NCI-H1930 (cell line): ENCODE measurements at places on chromosomes 2 and 18.
A peak's percentile ranks its signal among the peaks of the same experiment; 100 is the strongest.

- peak; percentile 85 for DNase-seq
These were observed 1.1 kb upstream of the CDH2 start for GRCh38 chr18:28177828-28178635.

DNA sequence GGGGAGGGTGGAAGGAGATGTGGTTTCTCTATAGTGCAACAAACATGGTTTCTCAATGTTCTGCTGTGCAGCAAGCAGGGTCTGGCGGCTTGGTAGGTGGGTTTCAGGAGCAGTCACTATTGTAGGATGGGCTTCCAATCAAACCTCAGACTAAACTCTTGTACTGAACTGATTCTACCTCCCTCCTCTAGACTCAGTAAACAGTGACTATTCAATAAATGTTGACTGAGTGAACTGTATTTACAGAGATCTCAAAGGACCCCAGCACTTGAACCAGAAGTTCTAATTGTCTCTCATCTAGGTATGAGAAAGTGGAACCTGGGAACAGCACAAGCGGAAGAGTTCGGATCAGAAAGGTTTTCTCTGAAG, 26.8 kb upstream of the CYP27A1 start:
- no peak for DNase-seq

- DNase-seq = no peak
These were observed 5.4 kb downstream of the METTL21A start for GRCh38 chr2:207619764-207620203.

GRCh38 chr18:40956213-40956612, 998.8 kb upstream of the PIK3C3 start:
- DNase-seq = no peak

- no peak for DNase-seq
These were observed 62.0 kb upstream of the WDR75 start for GRCh38 chr2:189379287-189379630.

- DNase-seq = no peak
These were observed 22.6 kb upstream of the TMEM247 start for GRCh38 chr2:46456789-46457188.

DNA sequence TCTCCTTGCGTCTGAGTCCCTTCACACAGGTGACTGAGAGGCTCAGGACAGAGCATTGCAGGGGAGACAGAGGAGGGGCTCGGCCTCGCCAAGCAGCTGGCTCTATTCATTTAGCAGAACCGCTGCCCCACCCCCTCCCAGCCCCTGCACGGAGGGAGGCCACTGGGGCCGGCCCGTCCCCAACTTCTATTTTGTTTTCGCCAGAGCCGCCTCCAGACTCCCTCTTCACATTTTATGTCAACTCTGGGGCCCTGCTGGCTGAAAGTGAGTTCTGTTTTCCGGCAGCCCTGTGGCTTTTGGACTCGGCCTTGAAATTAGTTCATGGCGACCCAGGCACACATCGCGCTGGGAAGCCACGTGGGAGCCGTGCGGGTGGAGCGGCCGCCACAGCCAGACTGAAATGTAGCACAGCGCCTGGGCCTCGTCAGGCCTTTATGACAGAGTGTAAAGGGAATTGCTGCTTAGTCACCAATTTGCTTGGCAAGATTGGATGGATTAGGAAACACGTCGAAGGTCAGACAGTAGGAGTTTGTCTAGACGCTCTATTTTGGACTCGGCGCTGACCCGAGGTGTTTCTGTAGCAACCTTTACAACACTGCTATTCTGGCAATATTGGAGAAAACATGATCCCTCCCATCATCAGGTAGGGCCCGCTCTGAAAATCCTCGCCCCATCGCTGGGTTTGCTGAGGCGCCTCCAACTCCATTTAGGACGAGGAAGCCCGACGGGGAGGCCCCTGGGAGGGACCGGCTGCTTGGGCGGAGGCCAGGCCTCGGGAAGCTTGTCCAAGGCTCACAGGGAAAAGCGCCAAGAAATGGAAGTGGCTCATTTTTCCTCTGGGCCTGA, 90.7 kb upstream of the CTDP1 start:
- no peak for DNase-seq

DNA sequence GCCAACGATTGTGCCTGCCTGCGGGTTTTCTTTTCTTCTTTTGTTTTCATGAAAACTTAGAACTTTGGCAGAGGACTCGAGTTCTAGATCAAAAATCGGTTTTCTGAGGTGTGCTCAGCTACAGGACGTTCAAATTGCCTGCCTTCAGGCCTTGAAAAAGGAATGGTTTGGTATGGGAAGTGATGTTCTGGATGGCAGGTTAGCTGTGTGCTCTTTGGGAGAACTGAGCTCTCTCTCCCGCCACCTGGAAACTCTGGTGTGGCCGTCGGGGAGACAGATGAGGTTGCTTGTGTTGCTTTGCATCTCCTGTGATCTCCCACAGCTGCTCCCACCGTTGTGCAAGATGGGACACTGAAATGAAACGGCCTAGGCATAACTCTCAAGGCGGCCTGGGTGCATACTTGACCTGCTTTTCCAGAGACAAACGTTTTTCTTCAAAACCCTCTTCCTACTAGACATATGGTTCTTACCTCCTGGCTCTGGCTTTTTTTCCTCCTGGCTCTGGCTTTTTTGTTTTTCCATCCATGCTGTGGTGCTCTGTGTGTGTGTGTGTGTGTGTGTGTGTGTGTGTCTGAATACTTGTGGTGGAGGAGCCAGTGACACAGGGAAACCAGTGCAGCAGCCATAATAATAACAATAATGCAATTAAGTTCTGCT, 2.0 kb downstream of the FMNL2 start:
- DNase-seq = no peak

DNA sequence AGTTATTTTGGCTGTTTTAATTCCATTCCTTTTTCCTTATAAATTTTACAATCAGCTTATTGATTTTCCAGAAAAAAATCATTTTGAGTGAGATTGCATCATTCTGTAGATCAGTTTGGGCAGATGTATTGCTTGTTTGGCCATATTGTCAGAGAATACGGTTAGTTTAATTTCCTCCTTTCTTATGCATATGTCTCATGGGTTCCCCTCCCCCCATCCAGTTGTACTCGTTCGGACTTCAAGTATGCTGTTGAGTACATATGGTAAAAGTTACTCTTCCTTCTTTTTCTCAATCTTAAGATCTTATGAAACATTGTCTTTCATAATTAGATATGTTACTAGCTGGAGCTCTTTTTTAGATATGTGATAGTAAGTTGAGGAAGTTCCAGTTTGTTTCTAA, 131.2 kb upstream of the TTC27 start:
- no peak for DNase-seq
